ELF-1 (cell line): ENCODE measurements at places on chromosomes 5 and 9.

DNA sequence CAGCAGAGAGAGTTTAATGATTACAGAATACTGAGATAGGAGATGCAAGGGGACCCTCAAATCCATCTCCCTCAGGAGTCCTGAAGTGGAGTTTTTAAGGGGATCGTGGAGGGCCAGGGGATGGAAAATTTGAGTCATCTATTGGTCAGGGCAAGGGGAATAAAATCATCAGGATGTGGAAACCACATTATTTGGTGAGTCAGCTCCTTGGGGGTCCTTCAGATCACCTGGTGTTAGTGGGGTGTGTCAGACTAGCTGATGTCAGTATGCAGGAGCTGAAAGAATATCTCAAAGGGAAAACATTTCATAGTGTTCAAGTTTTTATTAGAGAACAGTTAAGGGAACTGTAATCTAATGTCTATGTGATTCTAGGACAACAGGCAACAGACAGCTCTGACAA lies 183.0 kb upstream of the FTMT start:
- no peak for DNase-seq

- DNase-seq, result no peak
Observed at GRCh38 chr5:59335544-59335943, 558.0 kb downstream of the PDE4D start.

DNA sequence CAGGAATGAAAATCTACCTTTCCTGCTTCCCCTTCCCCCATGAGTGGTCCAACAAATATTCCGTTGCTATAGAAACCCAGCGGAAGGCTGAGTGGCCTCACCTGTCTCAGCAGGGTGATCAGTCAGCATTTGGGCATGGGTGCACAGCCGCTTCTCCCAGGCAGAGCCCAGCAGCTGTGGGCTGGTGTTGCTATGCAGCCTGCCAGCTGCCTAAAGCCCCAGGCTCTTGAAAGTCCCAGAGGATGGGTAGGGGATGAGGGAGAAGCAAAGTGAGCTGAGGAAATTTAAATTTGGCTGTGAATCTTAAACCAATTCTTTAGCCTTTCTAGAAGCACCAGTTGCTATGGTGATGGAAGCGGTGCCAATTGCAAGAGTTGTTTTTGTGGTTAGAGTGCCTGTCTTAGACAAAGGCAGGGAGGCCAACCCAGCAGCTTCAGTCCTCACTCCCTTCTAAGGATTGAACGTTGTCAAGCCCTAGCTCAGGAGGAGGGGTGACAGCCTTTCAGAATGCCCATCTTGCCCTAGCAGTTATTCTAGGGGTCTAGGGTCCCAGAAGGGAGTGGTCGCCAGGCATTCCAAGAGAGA lies 151.5 kb upstream of the PITX1 start:
- DNase-seq, result no peak

DNA sequence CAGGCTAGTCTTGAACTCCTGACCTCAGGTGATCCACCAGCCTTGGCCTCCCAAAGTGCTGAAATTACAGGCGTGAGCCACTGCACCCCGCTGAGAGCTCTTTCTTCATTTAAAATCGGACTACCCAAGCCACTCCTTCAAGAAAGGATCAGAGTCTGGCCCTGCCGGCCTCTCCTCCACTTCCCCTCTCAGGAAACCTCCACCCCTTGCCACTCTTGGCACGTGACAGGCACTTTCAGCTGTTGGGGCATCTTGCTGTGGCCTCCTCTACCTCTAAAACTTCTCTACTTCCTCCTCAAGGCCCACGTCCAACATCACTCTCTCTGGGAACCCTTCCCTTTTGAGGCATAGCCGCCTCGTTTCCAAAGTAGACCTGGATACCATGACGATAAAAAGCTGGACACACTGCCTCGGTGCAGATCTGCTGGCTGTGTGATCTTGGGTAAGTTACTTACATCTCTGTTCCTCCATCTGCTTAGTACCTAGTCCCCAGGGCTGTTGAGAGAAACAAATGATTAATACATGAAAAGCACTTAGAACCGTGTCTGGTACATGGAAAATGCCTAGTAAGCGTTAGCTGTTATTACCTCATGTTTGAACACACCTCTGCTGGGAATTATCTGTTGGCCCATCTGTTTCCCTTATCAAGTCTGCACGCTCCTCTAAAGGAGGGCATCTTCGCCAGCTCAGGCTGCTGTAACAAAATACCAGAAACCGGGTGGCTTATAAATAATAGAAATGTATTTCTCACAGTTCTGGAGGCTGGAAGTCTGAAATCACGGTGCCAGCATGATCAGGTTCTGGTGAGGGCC lies 55.3 kb downstream of the SMIM23 start:
- DNase-seq, result no peak

GRCh38 chr9:90103771-90104170 lies 499.0 kb downstream of the GADD45G start:
- no peak for DNase-seq

DNA sequence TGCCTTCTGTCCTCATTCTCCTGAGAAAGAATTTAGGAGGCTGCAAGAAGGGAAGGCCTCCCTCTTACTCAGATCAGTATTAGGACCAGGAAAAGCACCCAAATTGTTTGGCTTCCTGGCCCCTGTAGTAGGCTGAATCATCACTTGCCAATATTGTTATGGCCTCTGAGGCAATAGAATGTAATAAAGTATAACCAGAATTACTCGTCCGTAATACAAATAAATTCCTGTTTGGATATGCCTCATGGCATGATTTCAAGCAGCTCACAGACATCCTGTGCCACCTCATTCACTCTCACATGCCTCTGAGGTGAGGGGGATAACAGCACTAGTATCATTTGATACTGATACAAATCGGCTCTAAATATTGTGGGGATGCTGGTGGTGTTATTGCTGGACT lies 427.3 kb downstream of the ISL1 start:
- DNase-seq, result no peak

GRCh38 chr5:26192486-26192885 lies 845.9 kb downstream of the CDH9 start:
- no peak for DNase-seq

DNA sequence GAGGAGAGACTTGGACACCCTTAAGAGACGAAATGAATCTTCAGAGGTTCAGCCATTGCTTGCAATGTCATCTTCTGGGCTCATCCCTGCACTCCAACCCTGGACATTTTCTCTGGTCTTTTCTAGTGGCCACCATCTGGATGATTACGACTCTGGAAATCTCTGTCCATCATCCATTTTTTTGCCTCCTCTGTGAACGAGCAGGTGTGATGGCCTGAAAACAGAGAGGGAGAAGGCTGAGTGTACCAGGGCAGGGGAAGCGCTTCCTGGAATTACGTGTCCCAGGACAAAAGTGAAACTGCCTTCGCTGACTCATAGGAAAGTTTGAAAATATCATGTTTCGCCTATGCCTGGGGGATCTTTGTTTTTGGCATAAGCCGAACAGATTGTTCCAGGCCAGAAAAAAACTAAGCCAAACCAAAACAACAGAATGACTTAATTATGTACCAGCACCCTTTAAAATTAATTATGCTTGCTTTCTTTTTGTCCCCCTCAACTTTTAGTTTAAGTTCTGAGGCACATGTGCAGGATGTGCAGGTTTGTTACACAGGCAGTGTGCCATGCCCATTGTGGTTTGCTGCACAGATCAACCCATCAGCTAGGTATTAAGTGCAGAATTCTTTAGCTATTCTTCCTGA lies 31.9 kb downstream of the ANKRD33B start:
- no peak for DNase-seq

GRCh38 chr5:119031011-119031886 lies 39.6 kb upstream of the DMXL1 start:
- no peak for DNase-seq

- DNase-seq, result no peak
Observed at GRCh38 chr9:121836366-121836885, 185.0 kb downstream of the DAB2IP start.

DNA sequence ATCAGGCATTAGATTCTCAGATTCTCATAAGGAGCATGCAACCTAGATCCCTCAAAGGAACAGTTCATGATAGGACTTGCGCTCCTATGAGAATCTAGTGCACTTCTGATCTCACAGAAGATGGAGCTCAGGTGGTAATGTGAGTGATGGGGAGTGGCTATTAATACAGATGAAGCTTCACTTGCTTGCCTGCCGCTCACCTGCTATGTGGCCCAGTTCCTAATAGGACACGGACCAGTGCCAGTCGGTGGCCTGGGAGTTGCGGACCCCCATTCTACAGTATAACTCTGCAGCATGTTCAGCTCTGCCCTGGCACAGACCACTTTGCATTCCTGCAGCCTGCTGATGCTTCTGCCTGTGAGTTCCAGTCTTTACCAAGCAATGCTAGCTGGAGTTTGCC lies 581.3 kb upstream of the KLF4 start:
- DNase-seq, result no peak

GRCh38 chr5:180609386-180609785 lies 18.1 kb upstream of the SCGB3A1 start:
- DNase-seq, result no peak

DNA sequence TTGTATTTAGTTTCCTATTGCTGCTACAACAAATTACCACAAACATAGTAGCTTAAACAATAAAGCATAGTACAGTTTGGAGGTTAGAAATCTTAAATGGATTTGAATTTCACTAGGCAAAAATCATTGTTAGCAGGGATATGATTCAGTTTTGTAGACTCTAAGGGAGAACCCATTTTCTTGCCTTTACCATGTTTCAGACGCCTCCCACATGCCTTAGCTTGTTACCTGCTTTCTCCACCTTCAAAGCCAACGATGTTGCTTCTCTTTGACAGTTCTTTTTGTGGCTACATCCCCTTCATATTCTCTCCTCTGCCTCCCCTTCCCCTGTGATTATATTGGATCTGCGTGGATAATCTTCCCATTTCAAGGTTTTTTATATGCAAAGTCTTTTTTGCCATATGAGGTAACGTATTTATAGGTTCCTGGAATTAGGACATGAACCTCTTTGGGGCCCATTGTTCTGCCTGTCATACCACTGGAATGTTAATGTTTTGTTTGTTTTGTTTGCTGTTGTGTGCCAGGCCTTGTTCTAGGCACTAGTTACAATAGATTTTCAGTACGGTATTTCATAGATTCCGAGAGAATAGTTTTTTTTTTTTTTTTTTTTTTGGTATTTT lies 54.1 kb downstream of the UHRF2 start:
- DNase-seq, result no peak

DNA sequence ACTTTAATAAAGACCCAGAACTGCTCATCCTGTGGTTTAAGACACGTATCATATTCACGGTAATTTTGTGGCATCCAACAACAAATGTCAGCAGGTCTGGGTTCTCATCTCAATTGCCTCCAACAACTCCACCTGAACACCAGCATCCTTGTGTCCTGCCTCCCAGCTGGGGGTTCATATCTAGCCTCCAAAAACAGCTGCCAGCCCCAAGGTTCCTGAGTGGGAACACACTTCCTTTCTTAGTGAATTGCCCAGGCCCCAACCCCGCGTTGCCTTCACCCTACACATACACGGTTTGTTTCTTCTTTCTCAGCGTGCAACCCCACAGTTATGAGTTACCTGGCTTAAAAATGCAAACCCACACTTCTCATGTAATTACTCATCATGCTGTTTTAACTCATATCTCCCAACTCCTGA lies 77.9 kb downstream of the SEMA4D start:
- no peak for DNase-seq

DNA sequence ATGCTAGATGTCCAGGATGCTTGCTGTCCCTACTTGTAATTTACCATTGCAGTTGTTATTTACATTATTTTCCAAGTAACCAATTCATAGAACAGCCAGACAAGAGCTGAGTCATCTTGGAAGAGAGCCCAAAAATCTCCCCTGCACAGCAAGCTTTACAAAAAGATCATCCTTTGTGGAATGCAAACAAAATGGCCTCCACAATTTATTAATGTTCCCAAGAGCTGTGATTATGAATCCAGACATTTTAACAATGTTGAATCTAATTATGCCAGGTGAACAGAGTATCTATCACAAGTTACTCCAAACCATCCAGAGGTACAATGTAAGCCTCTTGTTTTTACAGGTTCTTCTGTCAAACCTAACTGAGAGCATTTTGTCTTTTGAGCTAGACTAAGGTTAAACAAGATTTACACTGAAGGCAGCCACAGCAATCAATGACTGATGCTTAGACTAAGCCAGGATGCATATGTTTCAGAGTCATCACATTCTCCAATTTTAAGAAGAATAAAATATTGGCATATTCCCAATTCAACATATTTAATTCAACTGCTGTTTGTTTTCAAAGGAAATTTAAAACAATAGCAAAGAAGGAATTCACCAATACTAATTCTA lies 95.3 kb upstream of the SLC12A2 start:
- no peak for DNase-seq

DNA sequence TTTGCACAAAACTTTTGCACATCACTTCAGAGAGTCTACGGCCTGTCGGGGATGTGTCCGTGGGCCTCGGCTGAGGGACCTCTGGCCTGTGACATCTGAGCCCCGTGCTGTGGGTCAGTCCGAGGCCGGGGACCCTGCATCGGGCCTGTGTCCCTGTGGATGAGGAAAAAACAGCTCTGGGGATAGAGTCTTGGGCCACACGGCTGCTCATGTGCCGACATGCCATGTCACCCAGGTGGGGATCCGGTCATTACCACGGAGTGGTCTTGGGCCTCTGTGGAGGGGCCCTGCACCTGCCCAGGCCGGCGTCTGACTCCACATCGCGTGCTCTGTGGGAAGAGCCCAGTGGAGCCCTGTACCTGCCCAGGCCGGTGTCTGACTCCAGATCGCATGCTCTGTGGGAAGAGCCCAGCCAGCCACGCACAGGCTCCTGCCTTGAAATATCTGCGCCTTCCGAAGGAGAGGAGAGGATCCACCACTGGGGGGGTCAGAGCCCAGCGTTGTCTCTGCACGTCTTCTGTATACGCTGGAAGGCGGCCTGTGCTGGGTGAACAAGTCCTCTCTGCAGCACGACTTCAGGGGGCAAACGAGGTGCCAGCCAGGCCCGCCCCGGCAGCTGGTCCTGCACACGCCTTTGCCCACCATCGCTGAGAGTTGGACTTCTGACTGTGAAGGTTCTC lies 27.5 kb upstream of the IRX4 start:
- no peak for DNase-seq

GRCh38 chr5:171823269-171823668 lies 37.7 kb downstream of the SMIM23 start:
- no peak for DNase-seq

DNA sequence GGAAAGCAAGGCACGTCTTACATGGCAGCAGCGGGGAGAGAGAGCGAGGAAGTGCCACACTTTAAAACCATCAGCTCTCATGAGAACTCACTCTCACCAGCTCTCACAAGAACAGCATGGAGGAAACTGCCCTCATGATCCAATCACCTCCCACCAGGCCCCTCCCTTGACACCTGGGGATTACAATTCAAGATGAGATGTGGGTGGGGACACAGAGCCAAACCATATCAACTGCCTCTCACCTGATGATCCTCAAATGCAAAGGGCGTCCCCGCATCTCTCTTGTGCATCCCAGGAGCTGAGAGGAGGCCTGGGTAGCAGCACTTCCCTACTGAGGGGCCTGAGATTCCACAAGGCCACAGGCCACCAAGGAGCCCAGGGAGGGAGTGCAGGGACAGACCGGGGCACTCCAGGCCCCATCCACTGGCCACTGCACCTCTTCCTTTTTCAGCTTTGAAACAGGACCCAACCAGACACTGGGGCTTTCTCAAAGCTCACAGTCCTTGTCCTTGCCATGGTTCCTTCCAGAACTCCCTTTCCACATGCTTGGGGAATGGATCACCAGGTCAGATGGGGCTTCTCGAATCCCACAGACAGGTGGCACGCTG lies 54.5 kb upstream of the IL17B start:
- no peak for DNase-seq
